ENCODE measurements at places on chromosomes 7 and 10.

DNA sequence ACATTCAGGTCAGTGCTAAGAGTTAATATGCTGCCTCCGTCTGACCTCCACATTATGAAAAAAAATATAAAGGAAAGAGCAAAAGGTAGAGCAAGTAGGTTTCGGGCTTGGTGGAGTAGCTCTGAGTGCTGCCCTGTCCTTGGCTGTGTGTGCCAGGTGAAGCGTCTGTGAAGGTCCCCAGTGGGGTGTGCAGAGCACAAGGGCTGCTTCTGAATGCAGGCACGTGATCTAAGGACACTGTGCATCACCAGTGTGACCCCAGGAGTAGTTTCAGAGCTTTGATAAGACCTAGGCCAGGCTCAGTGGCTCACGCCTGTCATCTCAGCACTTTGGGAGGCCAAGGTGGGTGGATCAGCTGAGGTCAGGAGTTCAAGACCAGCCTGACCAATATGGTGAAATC lies 36.0 kb downstream of the KLF6 start:
- DNase-seq: no peak

- DNase-seq: no peak
These were observed 407.6 kb downstream of the AUTS2 start for GRCh38 chr7:70005891-70006260.

DNA sequence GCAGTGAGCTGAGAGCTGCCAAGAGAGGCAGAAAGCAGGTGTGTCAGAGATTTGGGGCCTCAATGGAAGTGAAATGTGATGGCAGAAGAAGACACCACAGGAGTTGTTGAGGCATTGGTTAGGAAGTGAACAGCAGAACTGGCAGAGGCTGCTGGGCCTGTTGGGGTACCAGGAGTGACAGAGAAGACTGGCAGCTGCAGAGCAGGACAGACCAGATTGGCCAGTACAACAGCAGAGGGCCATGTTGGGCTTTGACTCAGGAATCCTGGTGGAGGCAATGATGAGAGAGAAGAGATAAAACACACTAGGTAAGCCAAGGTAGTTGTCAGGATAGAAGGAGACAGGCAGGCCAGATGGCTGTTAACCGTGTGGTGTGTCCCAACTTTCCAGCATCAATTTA lies 19.9 kb upstream of the HERPUD2 start:
- DNase-seq: no peak

DNA sequence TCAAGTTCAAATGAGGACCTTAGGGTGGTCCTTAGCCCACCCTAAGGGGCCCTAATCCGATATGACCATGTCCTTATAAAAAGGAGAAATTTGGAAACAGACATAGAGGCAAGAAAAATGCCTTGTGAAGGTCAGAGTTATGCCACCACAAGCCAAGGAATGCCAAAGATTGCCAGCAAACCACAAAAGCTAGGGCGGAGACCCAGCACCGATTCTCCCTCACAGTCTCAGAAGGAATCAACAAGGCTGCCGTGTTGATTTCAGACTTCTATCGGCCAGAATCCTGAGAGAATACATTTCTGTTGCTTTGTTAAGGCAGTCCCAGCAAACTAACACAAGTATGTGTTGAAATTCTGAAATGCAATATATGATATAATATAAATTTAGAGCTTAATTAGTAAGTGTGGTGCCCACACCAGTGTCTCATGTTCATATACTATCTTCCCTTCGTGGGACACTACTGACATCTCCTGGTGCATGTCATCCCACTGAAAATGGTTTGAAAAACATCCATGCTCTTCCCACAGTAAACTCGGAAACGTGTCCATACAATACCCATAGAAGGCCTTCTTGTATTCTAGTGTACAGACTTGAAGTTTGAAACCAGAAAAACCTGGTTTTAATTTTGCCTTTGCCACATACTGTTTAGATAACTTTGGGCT lies 349.0 kb downstream of the TNS3 start:
- no peak for DNase-seq

- peak; percentile 28 for DNase-seq
These were observed 66.1 kb downstream of the THNSL1 start for GRCh38 chr10:25082276-25083204.

GRCh38 chr7:36192877-36193276 lies 39.8 kb downstream of the EEPD1 start:
- DNase-seq: no peak

- no peak for DNase-seq
These were observed 51.3 kb upstream of the VIPR2 start for GRCh38 chr7:159195946-159196345.

- peak; percentile 4 for DNase-seq
These were observed 50.8 kb upstream of the PPP1R9A start for GRCh38 chr7:94856643-94857042.

GRCh38 chr7:129845178-129845971 lies 107.4 kb downstream of the UBE2H start:
- DNase-seq: peak; percentile 71

- no peak for DNase-seq
These were observed 49.7 kb downstream of the PPP1R9A start for GRCh38 chr7:94957061-94957460.

DNA sequence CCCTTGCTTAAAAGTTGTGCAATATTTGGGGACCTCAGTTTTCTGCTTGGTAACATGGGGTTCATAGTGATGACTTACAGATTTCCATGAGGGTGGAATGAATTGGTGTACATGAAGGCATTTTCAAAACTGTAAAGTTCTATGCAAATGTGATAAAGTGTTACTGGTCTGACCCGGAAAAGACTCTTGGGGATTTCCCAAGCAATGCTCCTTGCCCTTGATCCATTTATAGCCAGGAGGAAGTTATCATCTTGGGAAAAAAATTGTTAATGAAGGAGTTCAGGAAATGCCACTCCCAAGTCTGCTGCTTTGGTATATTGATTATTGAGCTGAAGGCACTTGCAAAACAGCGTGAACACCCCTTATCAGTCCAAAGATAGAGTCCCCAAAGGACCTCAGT lies 96.3 kb upstream of the ZPBP start:
- DNase-seq: no peak

DNA sequence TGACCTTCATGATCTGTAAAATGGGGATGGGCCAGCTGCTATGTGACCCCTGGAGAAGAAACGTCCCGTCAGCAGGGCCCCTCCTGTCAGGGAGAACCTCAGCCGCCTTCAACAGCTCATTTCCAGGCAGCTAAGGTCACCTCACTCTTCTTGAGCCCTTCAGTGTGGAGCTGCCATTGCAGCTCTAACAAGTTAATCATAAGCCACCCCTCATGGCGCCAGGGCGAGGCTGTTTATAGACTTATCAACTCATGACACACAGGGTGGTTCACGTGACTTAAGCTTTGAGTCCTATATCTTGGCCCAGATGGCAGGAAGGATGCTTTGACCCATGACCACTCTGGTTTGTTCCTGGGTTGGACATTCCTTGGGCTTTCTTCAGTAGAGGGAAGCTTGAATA lies 315.1 kb downstream of the TNS3 start:
- peak; percentile 23 for DNase-seq

DNA sequence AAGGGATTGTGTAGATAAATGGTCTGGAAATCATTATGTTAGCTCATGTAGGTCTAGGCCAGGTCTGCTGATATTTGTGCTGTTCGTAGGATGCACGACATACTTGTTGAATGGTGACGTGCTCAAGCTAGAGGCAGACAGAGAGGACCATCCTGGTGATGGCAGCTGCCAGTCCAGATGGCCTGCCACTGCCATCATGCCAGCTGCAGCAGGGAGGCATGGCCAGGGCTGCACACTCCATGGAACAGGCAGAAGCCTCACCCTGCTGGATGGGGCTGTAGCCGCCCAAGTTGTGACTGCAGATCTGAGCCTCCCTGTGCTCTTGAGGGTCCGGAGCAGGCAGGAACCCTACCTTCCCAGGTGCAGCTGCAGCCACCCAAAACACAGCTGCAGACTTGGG lies 80.3 kb downstream of the SPDYE5 start:
- no peak for DNase-seq

DNA sequence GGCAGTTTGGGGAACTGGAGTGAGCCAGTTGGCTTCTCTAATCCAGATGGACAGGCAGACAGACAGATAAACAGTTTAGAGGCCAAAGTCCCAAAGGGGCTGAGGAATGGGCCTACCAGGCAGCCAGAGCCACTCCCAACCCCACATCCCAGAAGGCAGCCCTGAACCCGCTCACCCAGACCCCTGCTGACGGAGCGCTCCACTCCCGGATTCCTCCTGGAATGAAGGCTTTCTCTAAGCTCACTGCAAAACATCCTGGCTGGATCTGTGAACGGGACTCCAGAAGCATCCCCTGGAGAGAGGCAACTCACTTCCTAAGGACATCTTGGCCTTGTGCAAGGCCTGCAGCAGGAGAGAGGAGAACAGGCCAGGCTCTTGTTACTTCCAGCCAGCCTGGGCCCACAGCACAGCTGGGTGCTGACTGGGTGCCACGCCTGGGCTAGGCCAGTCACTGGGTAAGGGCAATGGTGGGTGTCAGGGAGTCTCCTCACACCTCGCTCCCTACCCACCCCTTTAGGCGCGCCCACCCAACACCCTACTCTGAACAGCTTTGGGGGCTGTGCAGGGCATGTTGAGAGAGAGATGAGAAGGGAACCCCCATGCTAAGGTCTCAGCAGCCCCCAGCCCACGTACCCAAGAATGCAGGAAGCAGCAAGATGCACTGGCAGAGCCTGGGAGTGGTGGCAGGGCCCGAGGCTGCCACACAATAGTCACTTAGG lies 168.6 kb upstream of the ZMIZ1 start:
- peak; percentile 30 for DNase-seq

GRCh38 chr7:1847260-1848001 lies 177.4 kb downstream of the ELFN1 start:
- DNase-seq: no peak

DNA sequence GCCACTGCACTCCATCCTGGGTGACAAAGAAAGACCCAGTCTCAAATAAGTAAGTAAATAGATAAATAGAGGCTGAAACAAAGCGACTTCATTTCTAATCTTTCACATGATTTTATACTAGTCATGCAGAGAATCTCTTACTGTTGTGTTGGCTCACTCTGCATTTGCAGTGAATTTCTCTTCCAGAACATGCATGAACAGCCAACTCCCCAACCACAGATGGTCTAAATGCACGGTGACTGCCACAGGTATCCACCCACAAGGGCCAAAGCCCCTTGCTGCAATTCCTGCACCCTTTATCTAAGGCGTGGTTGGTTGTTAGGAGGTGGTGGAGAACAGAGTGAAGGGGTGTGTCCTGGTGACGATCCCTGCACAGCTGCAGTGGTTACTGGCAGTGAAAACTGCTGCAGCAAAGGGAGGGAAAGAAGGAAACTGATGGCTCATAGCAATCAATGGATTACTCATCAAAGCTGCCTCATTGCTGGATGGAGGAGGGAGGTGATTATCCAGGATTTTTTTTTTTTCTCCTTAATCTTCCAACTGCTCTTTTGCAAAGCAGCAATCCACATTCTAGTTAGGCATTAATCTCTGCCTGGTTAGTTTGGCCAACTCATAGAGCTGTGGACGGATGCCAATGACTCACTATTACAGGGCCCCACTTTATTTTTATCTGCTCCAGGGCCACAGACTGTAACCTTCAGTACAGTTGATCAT lies 50.6 kb downstream of the PRTFDC1 start:
- peak; percentile 71 for DNase-seq

GRCh38 chr10:9602998-9603397 lies 1414.7 kb upstream of the CELF2 start:
- no peak for DNase-seq

GRCh38 chr10:130395248-130395936 lies 259.2 kb downstream of the GLRX3 start:
- no peak for DNase-seq

GRCh38 chr10:102245932-102246251 lies 560 bp downstream of the GBF1 start:
- DNase-seq: no peak

Measured in choroid plexus epithelial cell (primary cell).